ENCODE measurements at places on chromosomes 7 and 10.

- peak; percentile 76 for DNase-seq
Measured at GRCh38 chr7:100887516-100888290, 1.8 kb downstream of the UFSP1 start.

GRCh38 chr7:1275451-1276381 lies 43.0 kb downstream of the UNCX start:
- DNase-seq = no peak

DNA sequence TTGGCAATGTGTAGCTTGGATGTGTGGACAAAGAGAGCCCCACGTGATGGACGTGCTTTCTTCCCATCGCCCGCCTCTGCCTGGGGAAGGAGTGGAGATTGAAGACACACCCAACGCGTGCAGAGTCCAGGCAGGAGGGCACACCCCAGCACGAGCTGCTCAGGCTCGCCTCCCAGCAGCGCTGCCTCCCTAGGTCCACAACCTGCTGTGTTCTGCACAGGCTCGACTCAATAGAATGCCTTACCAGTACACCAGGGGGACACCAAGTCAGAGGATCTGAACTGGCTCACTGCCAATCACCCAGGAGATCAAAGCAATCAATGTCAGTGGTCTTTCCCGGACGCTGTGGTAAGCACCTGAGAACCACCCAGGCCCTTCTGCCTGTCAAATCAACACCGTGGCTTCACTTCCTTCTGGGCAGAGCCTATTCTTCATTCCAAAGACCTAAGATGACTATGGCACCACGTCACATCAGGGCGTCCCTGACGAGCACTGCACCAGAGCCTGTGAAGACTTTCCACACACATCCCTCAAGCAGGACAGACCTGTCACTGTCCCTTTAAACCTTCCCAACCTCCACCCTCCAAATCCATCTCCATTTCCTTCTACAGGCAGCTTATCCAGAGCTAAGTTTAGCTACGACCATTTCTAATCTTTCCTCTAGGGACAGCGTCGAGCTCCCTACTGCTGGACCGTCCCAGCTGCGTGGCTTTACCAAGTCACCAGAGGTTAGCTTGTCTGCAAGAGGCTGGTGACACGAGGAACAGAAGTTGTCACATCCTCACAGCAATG lies 72.3 kb downstream of the AMZ1 start:
- DNase-seq = peak; percentile 33

- DNase-seq = no peak
Measured at GRCh38 chr7:36155811-36156361, 2.8 kb downstream of the EEPD1 start.

GRCh38 chr10:53153831-53154230 lies 381.2 kb upstream of the MBL2 start:
- no peak for DNase-seq

All from activated CD4-positive, alpha-beta T cell treated with anti-CD3 and anti-CD28 coated beads, Interleukin-2, Interleukin-6, amounts not matched to agents 100 ng/mL and 50 ng/mL, durations not matched to agents 16 hours and 8 hours (primary cell).